HEK293T (cell line): ENCODE measurements at places on chromosomes 16 and 17.

GRCh38 chr17:48613862-48614694 is 1.0 kb downstream of the HOXB8 start:
- no peak for DNase-seq

DNA sequence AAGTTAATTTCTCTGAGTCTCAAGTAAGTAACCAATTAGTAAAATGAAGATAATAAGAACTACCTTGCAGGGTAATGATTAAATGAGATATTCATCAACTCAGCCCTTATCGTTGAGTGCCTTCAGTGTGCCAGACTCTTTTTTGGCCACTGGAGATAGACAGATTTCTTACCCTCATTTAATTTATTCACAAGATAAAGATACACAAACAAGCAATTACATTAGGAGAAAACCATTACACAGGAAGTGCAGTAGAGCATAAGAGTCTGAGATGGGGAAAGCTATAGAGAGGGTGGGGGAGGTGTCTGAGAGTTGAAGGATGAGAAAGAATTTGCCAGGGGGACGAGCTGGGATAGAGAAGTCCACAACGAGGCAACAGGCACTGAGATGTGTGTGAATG is 72.5 kb upstream of the BCAR1 start:
- no peak for DNase-seq

- DNase-seq, result peak; percentile 71
Observed at GRCh38 chr16:57899771-57900661, 70.9 kb downstream of the CNGB1 start.

DNA sequence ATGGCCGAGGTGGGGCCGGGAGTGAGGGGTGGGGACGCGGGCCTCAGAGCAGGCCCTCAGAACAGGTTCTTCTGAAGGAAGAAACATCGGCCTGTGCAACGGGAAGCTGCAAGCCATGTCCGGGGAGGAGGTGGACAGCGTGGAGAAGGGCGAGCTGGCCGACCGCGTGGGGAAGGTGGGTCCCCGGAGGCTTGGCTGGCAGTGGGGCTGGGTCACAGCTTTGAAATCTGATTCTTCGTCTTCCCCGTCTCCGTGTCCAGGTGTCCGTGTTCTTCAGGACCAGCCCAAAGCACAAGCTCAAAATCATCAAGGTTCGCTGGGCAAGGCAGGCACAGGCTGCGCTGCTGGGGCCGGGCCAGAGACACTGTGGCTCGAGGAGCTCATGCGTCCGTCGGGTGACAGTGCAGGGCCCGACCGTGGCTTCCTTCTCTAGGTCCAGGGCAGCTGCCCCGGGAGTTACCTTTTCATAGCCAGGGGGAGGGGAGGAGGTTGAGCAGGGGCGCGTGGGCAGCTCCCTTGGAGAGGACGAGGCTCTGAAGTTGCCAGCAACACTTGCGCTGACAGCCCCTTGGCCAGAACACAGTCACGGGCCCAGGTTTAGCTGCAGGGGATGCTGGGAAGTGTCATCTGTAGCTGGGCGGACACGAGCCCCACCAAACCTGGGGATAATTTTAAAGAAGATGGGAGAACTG is 51.3 kb downstream of the MEAK7 start:
- no peak for DNase-seq

DNA sequence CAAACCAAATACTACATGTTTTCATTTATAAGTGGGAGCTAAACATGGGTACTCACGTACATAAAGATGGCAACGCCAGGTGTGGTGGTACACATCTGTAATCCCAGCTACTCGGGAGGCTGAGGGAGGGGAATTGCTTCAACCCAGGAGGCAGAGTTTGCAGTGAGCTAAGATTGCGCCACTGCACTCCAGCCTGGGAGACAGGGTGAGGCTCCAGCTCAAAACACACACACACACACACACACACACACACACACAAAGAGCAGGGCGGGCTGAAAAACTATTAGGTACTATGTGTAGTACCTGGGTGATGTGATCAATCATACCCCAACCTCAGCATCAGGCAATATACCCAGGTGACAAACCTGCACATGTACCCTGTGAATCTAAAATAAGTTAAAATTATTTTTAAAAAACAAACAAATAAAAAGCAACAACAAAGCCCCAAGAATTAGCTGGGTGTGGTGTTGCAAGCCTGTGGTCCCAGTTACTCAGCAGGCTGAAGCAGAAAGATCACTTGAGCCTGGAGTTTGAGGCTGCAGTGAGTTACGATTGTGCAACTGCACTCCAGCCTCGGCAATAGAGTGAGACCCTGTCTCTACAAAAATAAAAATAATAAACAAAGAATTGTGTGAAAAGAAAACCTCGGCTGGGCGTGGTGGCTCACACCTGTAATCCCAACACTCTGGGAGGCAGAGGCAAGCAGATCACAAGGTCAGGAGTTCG is 11.9 kb upstream of the FAAP100 start:
- no peak for DNase-seq

- no peak for DNase-seq
Observed at GRCh38 chr16:84854759-84855158, 35.0 kb downstream of the CRISPLD2 start.

DNA sequence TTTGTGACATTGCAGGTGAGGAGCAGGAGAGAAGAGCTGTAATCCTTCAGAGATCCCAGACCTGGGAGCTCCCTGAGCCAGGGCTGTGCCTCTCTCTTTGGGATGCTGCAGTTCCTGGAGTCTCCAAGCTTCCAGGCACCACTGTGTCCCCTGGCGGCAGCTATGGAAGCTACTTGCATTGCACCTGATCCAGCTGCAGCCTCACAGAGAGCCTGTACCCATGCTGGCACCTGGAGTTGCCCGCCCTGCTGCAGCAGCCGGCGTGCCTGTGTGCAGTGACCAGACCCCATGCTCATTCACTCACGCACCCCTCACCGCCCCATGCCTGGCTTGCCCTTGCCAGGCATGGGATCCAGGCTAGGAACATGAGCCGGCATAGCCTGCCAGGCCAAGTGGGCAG is 51.8 kb upstream of the MED9 start:
- no peak for DNase-seq

GRCh38 chr16:8798174-8798527 is 512 bp downstream of the PMM2 start:
- no peak for DNase-seq

- peak; percentile 62 for DNase-seq
Observed at GRCh38 chr17:61149862-61150362, 249.7 kb upstream of the TBX2 start.

- DNase-seq, result no peak
Observed at GRCh38 chr17:63916566-63917185, 2.0 kb downstream of the GH1 start.

DNA sequence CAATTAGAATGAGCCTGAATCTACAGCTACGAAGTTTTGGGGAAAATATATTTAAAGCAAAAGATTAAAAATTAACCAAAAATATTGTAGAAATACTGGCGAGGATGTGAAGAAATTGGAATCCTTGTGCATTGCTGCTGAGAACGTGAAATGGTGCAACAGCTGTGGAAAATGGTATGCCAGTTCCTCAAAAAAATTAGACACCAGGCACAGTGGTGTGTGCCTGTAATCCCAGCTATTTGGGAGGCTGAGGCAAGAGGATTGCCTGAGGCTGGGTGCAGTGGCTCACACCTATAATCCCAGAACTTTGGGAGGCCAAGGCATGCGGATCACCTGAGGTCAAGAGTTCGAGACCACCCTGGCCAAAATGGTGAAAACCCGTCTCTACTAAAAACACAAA is 119.9 kb upstream of the TMEM97 start:
- no peak for DNase-seq
